Hepatocyte (in vitro differentiated cells): ENCODE measurements at places on chromosomes 4 and X. TPM values are rescaled to one million over a fixed set of nuclear protein-coding genes. Genes with fewer than 3 reads are reported as not detected.

- no peak overlapping the region for H3K27ac ChIP-seq
- H3K36me3 ChIP-seq: no peaks in the 10 kb centered on the region
- DNase-seq: no peak
- no peaks in the 10 kb centered on the region for H3K27me3 ChIP-seq
- no peak overlapping the region for H3K4me3 ChIP-seq
Measured at GRCh38 chrX:118901991-118902390, 72.4 kb upstream of the LONRF3 start.

GRCh38 chrX:132533409-132533808, 44.6 kb upstream of the MBNL3 start:
- no peaks in the 10 kb centered on the region for H3K4me1 ChIP-seq
- no peak overlapping the region for H3K4me3 ChIP-seq
- DNase-seq: no peak
- H3K36me3 ChIP-seq: no peaks in the 10 kb centered on the region
- H3K27me3 ChIP-seq: no peaks in the 10 kb centered on the region
- no peak overlapping the region for H3K27ac ChIP-seq

GRCh38 chr4:173284463-173284862, 49.7 kb downstream of the HMGB2 start:
- H3K36me3 ChIP-seq: no peaks in the 10 kb centered on the region
- H3K27ac ChIP-seq: no peak overlapping the region
- H3K4me1 ChIP-seq: peaks cover 4% of the 10 kb centered on the region
- DNase-seq: no peak
- H3K27me3 ChIP-seq: no peaks in the 10 kb centered on the region
- no peak overlapping the region for H3K4me3 ChIP-seq

GRCh38 chr4:118974758-118975157, 86.1 kb downstream of the SYNPO2 start:
- H3K4me1 ChIP-seq: no peaks in the 10 kb centered on the region
- H3K36me3 ChIP-seq: no peaks in the 10 kb centered on the region
- no peak for DNase-seq
- no peak overlapping the region for H3K4me3 ChIP-seq
- H3K27ac ChIP-seq: no peak overlapping the region

Gene SLC25A5
- total RNA-seq: 343 and 383 TPM in 2 replicates

Gene NAP1L2
- total RNA-seq: 1.6 and 2.3 TPM in 2 replicates
